ENCODE measurements at places on chromosomes 13 and 19.

DNA sequence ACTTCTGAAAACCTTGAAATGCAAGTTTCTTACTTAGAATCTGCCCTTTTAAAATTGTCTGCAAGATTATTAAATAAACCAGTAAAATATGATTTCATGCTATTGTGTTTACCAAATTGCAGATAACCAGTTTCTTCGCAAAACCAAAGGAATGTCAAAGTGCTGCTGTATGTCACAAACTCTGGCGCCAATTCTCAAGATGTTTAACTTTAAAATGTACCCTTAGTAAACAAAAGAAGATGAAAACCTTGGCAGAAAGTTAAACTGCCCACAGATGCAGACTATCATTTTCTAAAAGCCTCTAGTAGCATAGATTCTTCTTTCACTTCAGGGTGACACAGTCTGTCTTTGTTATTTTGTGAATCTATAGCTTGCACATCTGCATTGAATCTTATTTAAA is 189.2 kb downstream of the SLITRK6 start:
- DNase-seq, result no peak

GRCh38 chr19:17159466-17160393 is 55.4 kb upstream of the USE1 start:
- no peak for DNase-seq

GRCh38 chr13:30338331-30338851 is 31.0 kb upstream of the KATNAL1 start:
- no peak for DNase-seq

DNA sequence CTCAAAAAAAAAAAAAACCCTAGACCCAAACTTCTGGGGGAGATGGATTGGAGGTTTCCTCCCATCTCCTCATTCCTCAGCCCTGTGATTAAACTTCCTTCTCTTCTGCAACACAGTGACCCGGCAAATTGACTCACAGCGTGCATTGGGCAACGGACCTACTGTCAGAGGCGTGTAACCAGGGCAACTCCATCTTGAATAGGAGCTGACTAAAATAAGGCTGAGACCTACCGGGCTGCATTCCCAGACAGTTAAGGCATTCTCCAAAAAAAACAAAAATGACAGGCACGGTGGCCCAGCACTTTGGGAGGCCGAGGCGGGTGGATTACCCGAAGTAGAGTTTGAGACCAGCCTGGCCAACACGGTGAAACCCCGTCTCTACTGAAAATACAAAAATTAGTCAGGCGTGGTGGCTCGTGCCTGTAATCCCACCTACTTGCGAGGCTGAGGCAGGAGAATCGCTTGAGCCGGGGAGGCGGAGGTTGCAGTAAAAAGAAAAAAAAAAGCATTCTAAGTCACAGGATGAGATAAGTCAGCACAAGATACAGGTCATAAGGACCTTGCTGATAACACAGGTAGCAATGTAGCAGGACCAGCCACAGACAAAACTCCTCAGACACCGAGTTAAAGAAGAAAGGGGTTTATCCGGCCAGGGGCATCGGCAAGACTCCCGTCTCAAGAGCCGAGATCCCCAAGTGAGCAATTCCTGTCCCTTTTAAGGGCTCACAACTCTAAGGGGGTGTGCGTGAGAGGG is 5.4 kb upstream of the NLRP7 start:
- DNase-seq, result no peak

GRCh38 chr19:35223084-35223790 is 5.3 kb downstream of the FAM187B start:
- no peak for DNase-seq

- no peak for DNase-seq
These were observed 4.7 kb upstream of the GPR183 start for GRCh38 chr13:99311748-99312492.

GRCh38 chr13:93951951-93952350 is 527.5 kb downstream of the DCT start:
- DNase-seq, result no peak

- no peak for DNase-seq
These were observed 211.5 kb upstream of the KL start for GRCh38 chr13:32804673-32805230.

- DNase-seq, result no peak
These were observed 198.4 kb downstream of the COL4A1 start for GRCh38 chr13:110108348-110109139.

- no peak for DNase-seq
These were observed 3.3 kb upstream of the SHC2 start for GRCh38 chr19:464208-464545.

DNA sequence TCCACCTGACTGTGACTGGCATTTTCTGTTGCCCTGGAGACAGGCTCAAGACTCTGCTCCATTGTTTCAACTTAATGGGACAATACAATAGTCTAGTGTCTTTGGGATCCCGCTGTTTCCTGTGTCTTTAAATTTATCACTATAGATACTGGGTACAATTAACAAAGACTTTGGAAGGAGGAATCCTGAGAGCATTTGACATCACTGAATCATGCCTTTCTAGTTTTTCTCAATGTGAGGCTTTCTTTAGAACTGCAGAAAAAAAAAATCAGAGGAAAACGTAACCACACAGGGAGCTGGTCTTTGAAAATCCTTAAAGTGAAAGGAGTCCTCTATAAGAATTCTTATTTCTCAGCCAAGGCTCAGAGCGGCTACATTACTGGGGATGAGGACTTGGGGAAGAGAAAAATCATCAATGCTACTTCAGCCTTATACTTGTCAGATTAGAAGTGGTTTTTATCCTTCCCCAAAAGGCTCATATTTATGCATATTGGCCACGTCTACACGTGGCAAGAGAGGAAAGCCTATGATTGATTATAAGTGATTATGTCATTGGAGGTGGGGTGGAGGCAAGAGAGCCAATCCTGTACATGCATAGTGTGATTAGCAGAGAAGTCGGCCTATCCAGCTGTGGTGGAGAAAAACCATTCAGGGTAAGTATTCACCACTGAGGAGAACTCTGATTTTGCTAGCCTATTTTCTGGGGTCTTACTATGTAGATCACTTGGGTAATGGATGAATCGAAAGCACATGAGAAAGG is 34.4 kb upstream of the UBL3 start:
- no peak for DNase-seq

Data from activated CD4-positive, alpha-beta T cell treated with anti-CD3 and anti-CD28 coated beads, Interleukin-2, amount 50 U/mL, for 16 hours (primary cell).